Omental fat pad (tissue), 4 donors: ENCODE measurements at places on chromosomes 13 and 19.

DNA sequence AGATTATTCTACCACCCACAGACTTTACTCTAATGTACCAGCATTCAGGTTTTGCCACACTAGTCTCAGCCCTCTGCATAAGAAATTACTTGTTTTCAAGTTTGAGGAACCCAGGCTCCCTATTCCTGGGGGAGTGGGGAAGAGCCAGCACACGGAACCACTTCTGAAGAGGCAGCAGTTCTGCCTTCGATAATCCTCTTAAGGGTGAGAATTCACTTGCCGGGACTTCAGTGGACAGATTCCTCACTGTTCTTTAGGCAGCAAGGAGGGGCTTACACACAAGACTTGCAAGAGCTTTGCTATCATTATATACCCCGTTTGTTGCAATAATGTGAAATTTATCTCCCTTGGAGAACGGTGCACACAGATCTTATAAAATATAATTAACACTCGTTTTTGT lies 133.1 kb downstream of the ABCC4 start:
- no peak for DNase-seq

- DNase-seq, result no peak
Measured at GRCh38 chr13:23007426-23007825, 173.4 kb upstream of the SGCG start.

- no peak for DNase-seq
Measured at GRCh38 chr13:33633701-33634545, 184.0 kb upstream of the RFC3 start.

- DNase-seq, result no peak
Measured at GRCh38 chr19:38691938-38692457, 44.5 kb downstream of the ACTN4 start.

DNA sequence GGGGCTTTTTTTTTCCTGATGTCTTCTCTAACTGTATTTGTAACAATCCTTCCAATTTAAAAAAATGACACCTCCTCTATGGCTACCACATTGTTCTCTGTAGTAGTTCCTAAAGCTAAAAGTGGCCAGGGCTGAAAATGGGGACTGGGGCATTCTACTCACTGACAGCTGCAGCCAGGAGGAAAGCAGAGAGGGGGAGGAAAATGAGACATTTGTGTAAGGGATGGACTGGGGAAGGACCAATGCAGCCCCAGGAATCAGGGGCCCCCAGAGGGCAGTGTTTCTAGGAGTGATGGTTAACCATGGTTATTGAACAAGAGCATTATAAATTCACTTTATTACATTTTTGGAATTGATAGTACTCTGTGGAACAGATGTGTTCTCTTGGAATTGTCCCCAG lies 34.3 kb upstream of the C1QTNF9 start:
- no peak for DNase-seq

GRCh38 chr19:4988770-4989251 lies 19.9 kb downstream of the KDM4B start:
- DNase-seq, result no peak

- no peak for DNase-seq
Measured at GRCh38 chr19:28578208-28578607, 634.7 kb downstream of the UQCRFS1 start.

- DNase-seq, result peak; percentile 36
Measured at GRCh38 chr19:38433268-38433733, at the start of gene RYR1. RYR1 (plus strand) TSS chr19:38433691; CDS start chr19:38433830, 139 bp downstream.

DNA sequence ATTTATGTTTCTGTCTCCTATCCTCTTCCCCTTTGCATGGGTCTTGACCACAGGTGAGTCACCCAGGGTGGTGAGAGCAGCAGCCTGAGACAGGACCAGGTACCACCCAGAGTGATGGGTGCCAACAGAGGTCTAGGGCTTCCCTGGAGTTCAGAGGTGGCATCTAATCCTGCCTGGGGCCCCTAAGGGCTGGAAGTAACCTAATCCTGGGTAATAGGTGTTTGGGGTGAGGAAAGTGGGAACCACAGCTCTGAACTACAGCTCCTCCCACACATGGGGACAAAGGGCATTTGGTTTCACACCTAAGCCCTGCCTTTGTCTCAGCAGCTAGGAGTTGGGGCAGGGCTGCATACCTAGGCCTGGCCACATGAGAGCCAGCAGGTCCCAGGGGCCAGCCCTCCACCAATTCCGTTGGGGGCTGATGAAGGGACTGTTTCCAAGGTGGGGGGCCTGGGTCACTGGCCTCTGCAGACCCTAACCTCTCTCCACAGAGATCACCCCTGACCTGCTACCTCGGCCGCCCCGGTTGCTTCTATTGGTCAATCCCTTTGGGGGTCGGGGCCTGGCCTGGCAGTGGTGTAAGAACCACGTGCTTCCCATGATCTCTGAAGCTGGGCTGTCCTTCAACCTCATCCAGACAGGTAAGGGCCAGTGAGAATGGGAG lies 8.0 kb downstream of the SPHK2 start:
- no peak for DNase-seq

DNA sequence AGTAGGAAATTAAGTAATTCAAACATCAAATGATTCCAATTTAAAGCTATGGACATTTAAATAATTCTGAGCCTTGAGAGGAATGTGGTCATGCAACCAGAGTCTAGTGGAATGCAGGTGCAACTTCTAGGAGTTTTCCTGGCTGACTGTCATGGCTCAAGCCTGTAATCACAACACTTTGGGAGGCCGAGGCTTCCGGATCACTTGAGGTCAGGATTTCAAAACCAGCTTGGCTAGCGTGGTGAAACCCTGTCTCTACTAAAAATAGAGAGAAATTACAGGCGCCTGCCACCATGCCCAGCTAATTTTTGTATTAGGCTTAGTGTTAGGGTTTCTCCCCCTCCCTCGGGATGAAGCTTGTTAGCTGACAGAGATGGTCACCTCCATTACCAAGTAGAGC lies 6.4 kb downstream of the ZNF808 start:
- DNase-seq, result no peak

- no peak for DNase-seq
Measured at GRCh38 chr13:114134111-114134943, 1.9 kb upstream of the RASA3 start.

DNA sequence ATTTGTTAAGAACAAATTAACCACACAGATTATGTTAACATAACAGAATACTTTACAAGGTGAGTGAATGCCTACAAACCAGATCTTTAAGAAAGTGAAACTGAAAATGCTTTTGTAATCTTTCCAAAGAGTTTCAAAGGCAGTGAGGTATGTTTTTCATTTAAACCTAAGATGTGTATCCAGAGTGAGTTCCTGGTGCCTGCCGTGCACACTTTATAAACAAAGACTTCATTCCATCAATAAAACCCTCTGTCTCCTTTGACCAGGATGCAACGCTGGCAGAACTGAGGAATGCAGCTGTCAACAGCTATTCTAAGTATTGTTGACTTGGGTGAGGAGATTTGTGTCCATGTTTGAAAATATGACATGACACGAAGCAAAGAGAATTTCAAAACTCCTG lies 344.6 kb downstream of the DNAJC15 start:
- DNase-seq, result no peak

DNA sequence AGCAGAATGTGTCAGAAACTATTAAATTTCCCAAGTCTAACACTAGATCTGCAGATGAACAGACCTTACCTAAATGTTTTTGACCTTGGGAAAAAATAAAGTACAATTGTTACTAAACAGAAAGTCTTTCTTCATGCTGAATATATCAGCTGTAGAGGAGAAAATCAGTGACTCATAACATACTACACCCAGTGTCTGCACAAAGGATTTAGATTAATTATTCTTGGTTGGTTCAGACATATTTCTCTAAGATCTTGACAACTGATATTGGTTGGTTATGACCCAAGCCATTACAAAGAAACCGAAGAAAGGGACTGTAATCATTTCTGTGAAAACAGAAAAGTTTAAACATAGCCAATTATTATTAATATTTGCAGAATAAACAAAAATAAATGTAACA lies 225.1 kb downstream of the HS6ST3 start:
- DNase-seq, result no peak

- DNase-seq, result no peak
Measured at GRCh38 chr13:41596190-41596589, 138.8 kb downstream of the RGCC start.

GRCh38 chr19:7637374-7638256 lies 705 bp downstream of the STXBP2 start:
- DNase-seq, result no peak

DNA sequence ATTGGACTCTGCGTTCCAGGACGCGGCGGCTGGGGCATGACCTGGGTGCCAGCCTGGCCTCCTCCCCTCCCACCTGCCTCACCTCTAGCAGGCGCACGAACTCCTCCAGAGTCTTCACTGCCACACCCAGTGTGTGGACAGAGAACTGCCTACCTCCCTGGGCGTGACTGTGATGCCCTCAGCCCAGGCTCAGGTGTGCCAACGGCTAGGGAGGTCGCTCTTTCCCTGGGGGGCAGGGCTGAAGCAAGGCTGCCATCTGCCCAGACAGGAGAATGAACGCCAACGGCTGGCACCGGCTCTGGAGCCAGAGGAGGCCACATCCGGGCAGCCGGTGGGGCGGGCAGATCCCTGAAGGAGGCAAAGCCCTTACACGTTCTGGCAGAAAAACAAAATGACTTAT lies 11.3 kb downstream of the NANOS3 start:
- no peak for DNase-seq

GRCh38 chr13:29679396-29680053 lies 84.0 kb upstream of the SLC7A1 start:
- no peak for DNase-seq

- DNase-seq, result no peak
Measured at GRCh38 chr13:22232186-22232585, 561.3 kb downstream of the FGF9 start.

DNA sequence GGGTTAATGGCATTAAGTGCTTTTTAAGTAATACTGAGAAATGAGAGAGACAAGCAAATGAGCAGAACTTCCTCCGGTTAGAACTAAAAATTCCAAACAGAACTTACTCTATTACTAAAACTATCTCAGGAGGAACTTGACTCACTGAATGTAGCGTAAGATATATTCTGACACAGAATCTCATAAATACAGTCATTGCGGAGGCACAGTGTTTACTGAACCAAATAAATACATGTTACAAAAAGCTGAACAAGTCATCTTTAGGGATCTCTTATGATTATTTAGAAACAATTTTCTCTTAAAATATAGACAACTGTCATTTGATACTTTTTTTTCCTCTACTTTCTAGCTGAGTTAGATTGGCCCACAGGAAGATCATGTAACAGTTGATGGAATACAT lies 283.1 kb downstream of the KLF12 start:
- DNase-seq, result no peak

GRCh38 chr13:98203646-98204326 lies 26.7 kb upstream of the RNF113B start:
- no peak for DNase-seq

DNA sequence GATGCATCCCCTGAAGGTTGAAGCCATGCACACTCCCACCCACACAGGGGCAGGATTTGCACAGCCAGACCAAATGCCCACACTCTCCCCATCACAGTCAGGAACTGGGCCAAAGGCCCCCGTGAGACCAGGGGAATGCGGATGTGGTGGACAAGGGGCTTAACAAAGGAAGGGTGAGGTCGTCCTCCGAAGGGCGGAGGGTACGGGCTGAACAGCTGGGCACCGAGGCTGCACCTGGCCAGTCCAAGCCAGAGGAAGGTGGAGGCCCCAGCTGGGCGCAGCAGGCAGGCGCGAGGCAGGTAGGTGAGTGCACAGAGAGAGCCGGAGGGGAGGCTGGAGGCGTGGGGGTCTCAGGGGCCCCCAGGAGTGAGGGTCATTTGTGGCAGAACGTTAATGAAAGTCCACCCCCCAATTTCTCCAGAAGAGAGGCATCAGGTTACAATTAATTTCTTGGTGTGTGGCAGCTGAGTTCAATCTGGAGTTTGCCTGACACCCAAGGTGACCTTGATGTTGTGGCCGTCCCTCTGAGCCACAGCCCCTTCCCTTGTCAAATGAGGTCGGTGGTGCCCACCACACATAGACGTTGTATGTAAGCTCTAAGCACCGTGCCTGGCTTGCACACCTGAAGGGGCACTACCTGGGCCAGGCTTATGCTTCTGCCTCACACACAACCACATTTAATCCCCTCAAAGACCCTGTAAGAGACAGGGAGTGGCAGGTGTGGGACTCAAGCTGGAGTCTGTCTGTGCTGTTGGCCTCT lies 2.9 kb downstream of the KLK15 start:
- DNase-seq, result no peak

GRCh38 chr13:48236528-48237353 lies 3.7 kb downstream of the ITM2B start:
- DNase-seq, result no peak

DNA sequence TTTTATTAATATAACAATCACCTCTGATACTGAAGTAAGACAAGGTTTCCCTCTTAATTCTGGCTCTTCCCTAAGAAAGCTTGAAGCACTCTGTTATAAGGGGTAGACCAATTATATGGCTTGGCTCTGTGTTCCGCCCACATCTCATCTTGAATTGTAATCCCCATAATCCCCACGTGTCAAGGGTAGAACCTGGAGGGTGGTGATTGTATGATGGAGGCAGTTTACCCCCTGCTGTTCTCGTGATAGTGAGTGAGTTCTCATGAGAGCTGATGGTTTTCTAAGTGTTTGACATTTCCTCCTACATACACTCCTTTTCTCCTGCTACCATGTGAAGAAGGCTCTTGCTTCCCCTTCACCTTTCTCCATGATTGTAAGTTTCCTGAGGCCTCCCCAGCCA lies 363.8 kb upstream of the PCDH20 start:
- no peak for DNase-seq

DNA sequence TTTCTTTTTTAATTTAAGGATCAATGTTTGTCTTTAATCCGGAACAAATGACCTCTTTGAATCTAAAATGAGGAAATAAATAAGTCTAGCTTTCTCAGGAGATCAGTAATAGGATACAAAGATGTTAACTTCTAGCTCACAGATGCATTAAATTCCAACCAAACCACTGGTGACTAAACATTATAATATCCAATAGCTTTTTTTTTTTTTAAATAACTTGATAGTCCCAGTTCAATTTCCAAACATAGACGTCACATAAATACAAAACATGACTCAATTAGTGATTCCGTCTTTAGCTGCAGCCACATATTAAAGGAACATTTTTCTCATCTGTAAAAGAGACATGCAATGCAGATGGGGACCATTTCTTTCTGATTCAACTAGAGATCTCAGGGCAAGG lies 390.5 kb upstream of the PCDH9 start:
- no peak for DNase-seq

DNA sequence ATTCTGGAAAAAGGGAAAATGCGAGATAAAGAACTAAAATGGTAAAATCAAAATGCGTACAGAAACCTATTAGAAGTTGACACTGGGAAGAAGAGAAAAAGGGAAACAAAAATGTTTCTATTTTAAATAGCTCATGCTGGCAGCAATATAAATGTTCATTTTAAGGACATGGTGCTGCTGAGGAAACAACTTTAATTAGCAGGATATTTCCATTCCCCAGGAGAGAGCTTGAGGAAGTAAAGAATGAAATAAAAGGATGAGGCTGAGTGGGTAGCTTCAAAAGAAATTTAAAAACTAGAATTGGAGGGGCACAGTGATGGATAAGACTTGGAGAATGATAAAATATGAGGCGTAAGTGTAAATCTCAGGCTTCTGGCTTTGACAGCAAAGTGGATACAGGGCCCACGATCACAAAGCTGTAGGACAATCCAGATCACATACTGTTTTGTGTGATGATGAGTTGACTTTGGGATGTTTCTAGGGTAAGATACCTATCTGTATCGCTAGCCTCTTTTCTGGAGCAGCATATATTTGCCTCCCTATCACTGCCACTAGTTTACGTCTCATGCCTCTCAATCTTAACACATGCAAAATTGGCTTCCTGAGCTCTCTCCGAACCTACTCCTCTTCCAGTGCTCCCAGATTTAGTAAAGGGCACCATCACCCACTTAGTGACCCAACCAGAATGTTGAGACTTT lies 571.3 kb upstream of the MIR17HG start:
- DNase-seq, result no peak

- no peak for DNase-seq
Measured at GRCh38 chr13:90968166-90968904, 379.2 kb upstream of the MIR17HG start.
